ENCODE measurements at places on chromosomes 4 and X.

DNA sequence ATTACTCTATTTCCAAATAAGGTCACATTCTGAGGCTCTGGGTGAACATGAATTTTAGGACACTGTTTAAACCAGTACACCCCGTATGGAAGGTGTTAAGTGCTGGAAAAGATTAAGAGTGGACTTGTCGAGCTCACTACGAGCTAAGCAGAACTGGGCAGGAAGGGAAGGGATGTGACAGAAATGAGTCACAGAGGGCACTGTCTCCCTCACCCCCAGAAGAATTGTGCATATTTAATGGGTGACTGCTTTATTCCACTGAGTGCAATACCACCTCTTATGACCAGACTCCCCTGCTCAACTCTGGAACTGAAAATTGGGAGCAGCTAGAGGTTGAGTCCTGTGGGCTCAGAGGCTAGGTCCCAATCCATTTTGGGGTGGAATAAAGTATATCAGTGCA lies 187.4 kb upstream of the RPS6KA3 start:
- peak; percentile 32 for DNase-seq

- no peak for DNase-seq
Observed at GRCh38 chr4:145375416-145375815, 106.2 kb upstream of the SMAD1 start.

DNA sequence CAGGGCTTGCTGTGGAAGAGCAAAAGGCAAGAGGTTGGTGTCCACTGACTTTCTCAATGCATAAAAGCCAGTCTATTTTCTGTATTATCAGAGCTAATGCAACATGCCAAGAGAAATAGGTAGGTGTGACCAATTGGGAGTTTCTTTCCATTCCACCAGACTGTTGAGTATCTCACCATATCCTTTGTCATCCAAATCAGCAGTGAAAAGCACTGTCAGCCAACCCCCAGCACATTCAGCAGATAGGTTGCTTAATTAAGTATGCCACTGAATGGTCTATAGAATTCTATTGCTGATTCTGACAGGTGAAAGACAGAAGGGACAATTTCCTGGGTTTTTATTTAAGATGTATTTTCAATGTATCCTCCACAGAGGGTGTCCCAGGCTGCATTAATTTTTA lies 139.8 kb downstream of the HS6ST2 start:
- DNase-seq = no peak

- DNase-seq = no peak
Observed at GRCh38 chrX:99857455-99857854, 552.6 kb downstream of the PCDH19 start.

GRCh38 chr4:146647615-146648460 lies 9.1 kb downstream of the POU4F2 start:
- DNase-seq = no peak

DNA sequence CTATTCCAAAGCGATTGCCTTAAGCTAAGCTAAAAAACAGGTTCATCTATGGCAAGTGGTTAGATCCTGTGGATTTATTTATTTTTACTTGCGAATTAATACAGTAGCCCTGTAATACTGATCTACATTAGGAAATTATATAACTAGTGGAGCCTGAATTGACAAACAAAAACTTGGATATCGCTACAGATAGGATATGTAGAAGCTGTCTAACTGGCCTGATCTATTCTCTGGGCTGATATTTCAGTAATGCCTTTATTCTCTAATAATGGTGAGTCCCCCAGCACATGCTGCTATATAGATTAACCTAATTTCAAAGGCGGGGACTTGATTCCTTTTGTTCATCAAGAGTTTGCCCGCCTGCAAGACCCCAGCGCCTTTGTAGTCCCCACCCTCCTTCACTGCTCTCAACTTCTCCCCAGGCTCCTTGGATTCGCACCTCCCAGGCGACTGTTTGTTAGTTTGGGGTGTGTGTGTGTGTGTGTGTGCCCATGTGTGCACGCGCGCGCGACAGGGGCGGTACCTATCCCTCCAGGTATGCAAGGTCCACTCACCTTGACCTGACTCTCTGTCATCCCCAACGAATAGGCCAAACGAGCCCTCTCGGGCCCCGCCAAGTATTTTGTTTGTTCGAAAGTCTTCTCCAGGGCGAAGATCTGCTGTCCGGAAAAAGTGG lies 3.8 kb downstream of the NKX6-1 start:
- no peak for DNase-seq

- DNase-seq = no peak
Observed at GRCh38 chr4:87117732-87118075, 102.7 kb downstream of the KLHL8 start.

DNA sequence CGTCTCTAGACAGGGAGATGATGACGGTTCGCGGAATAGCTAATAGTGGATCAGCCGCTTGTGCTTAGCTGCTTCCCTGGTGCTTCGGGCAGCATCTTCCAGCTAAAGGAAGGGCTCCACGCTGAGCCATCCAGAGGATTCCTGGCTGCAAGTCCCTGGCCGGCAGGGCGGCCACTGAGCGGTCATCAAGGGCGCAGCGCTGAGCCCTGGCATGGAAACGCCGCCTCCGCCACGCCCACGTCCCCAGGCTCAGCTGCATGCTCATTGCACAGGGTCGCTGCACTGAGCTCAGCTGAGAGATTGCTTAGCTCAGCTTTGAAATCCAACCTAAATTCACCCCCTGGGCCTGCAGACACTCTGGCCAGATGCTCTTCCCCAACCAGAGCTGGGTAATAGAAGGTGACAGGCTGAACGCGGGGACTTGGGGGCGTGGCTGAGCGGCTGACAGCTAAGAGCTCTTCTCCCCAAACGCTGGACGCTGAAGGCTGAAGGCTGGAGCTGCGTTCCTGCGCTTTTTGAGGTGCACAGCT lies 118.2 kb upstream of the KIT start:
- DNase-seq = no peak

- DNase-seq = peak; percentile 2
Observed at GRCh38 chrX:153336121-153336894, 2.4 kb downstream of the ZNF275 start.

GRCh38 chrX:130018143-130018542 lies 35.7 kb downstream of the BCORL1 start:
- DNase-seq = no peak

DNA sequence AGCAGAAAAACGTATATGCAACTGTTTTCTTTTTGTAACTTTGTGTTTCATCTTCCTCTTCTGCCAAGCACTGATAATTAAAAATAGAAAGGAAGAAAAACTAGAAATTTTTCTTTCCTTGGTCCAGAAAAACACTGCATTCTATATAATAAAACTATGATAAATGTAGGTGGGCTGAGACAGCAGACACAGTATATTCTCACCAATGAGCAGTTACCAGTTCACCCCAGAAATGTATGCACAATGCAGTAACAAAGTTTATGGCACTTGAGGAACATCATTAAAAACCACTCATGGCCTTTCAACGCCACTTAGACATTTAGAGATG lies 79.4 kb downstream of the FAT1 start:
- no peak for DNase-seq

DNA sequence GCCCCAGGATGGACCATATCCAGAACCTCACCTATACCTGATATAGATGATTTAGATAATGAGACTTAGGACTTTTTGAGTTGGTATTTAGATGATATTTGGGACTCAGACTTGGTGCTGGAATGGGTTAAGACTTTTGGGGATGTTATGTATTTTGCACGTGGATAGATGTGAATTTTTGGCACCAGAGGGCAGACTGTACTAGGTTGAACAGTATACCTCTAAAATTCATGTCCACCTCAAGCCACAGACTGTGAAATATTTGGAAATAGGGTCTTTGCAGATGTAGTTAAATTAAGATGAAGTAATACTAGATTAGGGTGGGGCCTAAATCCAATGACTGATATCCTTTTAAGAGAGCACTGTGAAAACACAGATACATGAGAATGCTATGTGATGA lies 15.6 kb downstream of the RBM41 start:
- no peak for DNase-seq

GRCh38 chr4:36824682-36825081 lies 419.9 kb upstream of the NWD2 start:
- no peak for DNase-seq

- no peak for DNase-seq
Observed at GRCh38 chr4:65336465-65336864, 333.8 kb downstream of the EPHA5 start.

- DNase-seq = no peak
Observed at GRCh38 chr4:6224735-6225134, 24.4 kb upstream of the JAKMIP1 start.

DNA sequence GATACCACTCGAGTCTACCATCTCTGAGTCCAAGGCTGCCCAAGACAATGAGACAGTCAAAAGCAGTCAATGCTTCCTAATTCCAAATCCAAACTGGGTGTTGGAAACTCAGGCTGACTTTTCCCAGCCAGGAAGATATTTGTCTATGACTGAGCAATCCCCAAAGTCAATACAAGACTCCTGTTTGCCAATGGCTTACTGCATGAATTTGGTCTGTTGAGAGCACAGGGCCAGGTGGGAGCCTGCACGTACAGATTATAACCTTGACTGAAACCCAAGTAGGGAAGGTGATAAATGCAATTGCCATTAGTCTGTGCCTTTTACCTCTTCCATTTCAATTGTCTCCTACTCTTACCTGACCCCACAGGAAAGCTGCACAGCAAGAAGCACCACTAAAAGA lies 72.6 kb upstream of the PPARGC1A start:
- DNase-seq = no peak

DNA sequence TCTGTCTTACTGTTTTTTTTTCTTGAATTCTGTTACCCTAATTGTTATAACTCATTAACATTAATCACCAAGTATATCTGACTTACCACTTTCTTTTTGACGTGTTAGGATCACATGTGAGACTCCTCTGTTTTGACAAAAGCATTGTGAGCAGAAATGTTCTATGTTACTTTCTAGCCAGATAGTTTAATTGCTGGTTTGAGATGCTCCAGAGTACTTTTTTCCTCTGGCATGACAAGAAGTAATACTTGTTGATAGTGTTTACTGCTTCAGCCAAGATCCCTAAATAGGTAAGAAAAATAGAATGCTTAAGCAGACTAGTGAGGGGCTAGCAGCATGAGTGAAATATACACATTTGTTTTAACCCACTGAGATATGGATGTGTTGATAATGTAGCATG lies 303.9 kb upstream of the PABPC4L start:
- DNase-seq = no peak

- no peak for DNase-seq
Observed at GRCh38 chr4:120659616-120660170, 262.8 kb downstream of the PRDM5 start.

DNA sequence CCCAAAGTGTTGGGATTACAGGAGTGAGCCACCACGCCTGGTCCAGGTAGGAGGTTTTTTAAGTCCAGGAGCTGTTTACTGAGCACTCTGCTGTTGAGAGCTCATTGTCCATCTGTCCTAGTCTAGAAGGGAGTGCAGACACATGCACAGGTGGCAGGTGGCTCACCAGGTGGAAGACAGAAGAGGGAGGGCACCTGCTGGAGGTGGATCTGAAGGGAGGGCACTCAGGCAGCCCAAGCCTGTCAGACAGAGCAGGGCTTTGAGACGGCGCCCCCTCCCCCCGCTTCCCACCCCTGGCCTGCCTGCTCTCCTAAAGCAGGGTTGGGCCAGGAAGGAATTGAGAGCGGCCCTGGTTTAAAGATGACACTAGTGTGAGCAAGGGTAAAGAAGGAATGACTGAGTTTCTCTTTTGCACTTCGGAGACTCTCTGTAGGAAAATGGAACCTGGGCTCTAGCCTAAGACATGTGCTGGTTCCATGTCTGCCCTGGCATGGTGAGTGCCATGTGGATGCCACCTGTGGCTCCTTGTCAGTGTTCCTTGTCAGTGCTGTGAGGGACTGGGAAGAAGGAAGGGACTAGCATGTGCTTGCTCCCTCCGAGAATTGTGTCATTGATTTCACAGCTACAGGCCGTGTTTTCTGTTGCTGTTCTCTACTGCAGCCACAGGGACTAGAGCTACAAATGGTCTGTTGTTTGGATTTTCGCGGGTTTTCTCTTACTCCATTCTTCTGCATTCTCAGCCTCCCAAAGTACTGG lies 108.6 kb downstream of the TNIP2 start:
- no peak for DNase-seq

- DNase-seq = no peak
Observed at GRCh38 chr4:1964443-1964842, 44.3 kb downstream of the NELFA start.

GRCh38 chr4:126592088-126592487 lies 1040.7 kb upstream of the INTU start:
- DNase-seq = no peak

- no peak for DNase-seq
Observed at GRCh38 chr4:72468904-72469502, 100.0 kb downstream of the ADAMTS3 start.

DNA sequence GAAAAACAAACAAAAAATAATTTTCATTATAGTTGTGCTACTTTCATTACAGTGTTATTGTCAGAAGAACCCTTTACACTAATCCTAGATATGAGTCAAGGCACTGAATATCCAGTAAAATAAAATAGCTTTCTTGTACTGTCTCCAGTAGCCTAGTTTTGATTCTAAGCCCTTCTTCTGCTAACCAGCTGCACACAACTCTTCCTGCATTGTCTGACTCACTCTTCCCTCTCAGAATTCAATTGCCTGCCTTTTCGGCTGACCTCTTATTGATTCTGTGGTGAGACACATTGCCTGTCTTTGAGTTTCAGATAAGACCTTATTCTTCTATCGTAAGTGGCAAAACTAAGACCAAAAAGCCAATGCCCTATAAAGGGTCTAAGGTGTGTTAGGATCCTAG lies 26.7 kb upstream of the PCDH18 start:
- DNase-seq = no peak

GRCh38 chr4:10694828-10695209 lies 10.3 kb upstream of the CLNK start:
- DNase-seq = no peak

- DNase-seq = no peak
Observed at GRCh38 chrX:111511477-111511876, at the start of gene SERTM2. TSS of gene SERTM2 (plus strand) at chrX:111511645. CDS start at chrX:111518858, 7,213 bp downstream.

DNA sequence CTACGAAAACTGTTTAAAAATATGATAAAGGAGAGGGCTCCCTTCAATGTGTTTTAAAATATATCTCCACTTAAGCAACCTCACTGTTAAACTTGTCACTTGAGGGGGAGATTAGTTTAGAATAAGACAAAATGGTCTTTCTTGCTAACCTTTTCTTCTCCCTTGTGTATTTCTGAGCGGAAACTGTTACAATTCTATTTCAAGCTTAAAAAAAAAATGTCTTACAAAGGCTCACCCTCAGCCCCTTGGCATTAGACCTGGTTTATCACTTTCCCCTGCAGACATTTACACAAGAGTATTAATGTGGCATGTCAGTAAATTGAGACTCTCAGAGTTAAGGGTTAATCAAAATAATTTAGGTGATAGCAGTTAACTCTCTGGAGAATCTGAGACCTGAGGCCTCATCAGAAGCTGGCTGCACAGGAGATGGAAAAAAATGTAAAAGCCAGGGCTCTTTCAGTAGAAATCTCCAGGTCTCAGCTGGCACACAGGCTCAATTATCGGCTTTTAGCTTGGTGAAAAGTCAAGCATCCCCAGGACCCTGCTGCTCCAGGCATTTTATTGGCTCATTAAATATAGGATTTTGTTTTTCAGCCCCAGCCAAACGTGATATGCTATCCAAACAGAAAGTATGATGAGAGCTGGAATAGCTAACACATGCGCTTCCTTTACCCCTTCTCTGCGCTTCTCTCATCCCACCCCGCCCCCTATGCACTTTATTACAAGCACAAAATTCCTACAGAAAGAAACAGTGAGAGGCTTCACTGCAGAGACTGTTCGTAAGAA lies 130.5 kb downstream of the PPA2 start:
- DNase-seq = no peak

- no peak for DNase-seq
Observed at GRCh38 chr4:140924761-140925392, 168.7 kb upstream of the TBC1D9 start.

GRCh38 chrX:13397878-13398818 lies 78.3 kb upstream of the ATXN3L start:
- DNase-seq = peak; percentile 5

GRCh38 chr4:68447201-68447600 lies at the start of gene TMPRSS11E:
TSS of gene TMPRSS11E (plus strand) at chr4:68447463. CDS start at chr4:68447513, 50 bp downstream.
- no peak for DNase-seq
